Fibroblast of upper back skin (primary cell): ENCODE measurements at places on chromosomes 2 and 18.

DNA sequence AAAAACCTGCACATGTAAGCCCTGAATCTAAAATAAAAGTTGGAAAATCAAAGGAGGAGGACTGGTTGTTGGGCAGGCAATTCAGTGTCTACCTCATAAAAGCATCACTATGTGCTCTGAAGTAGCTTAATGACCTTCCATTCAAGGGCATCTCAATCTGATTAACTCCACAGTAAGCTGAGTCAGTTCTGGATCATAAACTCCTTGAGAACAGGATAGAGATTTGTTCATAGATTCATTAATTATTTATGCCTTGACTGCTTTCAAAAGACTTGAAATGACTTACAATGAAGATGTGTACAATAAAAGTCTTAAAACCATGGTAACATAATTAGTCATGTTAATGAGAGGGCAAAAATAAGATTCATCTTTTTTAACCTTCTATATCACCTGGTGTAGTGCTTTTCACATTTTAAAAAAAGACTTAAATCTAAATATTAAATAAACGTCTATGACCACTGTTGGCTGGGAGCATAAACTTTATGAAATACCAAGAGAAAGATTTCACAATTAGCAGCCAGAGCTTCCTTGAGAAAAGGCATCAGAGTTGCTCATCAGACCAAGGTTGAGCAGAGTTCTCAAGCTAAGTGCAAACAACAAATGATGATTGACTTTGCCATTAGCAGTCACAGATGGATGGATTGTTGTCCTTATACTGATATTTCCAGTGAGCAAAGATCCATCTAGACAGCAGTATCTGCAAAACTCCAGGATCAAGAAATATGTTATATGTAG, 237.3 kb upstream of the THUMPD2 start:
- no peak for DNase-seq

- no peak for DNase-seq
Observed at GRCh38 chr2:118255301-118255700, 167.0 kb downstream of the INSIG2 start.

GRCh38 chr2:70765507-70765906, 2.5 kb downstream of the ADD2 start:
- DNase-seq, result no peak

GRCh38 chr2:216987252-216987821, 127.5 kb upstream of the TNP1 start:
- peak; percentile 33 for DNase-seq

GRCh38 chr18:22018366-22018765, 151.0 kb upstream of the GATA6 start:
- DNase-seq, result no peak

DNA sequence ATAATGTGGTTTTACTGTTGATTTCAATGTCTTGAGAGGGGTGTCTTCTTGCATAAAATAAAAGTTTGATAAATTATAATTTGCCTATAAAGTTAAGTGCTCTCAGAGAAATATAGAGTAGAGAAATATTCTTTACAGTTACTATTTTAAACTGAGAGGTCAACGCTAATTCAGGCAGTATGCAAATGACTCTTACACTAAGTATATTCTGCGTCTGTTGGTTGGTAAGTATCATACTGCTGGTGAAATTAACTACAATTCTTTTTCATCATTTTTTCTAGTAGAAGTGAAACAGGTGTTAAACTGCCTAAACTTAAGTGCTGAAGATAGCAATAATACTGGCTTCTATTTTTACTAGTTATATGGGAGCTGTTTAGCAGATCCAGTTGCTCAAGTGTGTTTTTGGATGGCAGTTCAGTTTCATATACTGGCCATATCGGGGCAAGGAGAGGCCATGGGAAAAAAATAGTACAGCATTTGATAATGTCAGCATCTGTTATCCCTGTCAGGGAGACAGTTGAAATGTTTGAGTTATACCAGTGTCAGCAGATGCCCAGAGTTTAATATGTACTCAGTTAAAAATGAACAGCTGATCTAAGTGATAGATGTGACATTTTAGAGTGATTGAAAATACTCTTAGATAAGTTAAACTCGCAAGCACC, 86.2 kb downstream of the MIB1 start:
- DNase-seq, result no peak

GRCh38 chr2:35081622-35082015, 1274.0 kb upstream of the CRIM1 start:
- DNase-seq, result no peak

DNA sequence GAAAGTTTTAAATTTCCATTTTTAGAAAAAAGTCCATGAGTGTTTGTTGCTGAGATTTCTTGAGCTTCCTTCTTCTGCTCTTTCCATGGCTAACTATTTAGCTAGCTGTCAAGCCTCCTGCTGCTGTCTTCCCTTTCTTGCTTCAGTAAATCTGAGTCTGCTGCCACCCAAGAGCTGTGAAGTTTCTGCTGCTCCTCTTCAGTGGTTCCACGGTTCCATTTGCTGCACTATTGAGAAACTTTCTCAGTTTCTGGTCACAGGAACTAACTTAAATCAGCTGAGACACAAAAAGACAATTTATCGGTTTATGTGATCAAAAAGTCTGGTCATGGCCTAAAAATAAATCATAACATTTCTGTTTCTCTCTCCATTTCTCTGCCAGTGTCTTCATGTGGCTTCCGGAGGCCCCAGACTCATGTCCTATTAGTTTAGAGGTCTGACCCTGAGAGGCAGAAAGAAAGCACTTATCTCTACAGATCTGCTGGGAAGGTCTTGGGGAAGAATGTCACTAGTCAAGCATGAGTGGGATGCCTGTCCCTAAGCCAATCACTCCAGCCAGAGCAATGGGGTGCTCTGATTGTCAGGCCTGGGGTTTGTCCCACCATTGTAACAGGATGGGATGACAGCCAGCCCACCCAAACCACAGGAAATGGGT, 73.0 kb upstream of the ARL4C start:
- DNase-seq, result no peak

- DNase-seq, result peak; percentile 37
Observed at GRCh38 chr2:135925571-135925970, 49.3 kb upstream of the MCM6 start.

DNA sequence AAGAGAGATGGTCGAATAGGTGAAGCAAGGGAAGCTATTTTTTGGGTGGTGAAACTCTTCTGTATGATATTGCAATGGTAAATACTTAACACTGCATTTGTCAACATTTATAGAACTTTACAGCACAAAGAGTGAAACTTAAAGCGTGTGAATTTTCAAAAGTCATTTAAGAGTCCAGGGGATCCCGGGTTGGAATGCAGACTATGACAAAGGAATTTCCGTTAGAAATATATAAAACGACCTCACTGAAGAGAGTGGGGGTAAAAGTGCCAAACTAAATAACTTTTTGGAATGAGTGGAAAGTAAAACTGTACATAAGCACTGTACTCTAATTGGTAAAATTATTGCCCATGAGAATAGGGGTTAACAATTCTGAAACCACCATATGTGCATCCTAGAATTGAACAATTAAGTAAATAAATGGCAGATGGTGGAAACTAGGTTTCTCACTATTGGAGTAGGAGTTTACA, 191.0 kb upstream of the FN1 start:
- DNase-seq, result peak; percentile 77

GRCh38 chr2:75200140-75201096, 1.1 kb upstream of the TACR1 start:
- no peak for DNase-seq

- DNase-seq, result peak; percentile 42
Observed at GRCh38 chr2:54558188-54559005, 102.3 kb downstream of the SPTBN1 start.

- peak; percentile 57 for DNase-seq
Observed at GRCh38 chr2:237184192-237184918, 98.7 kb downstream of the COPS8 start.

DNA sequence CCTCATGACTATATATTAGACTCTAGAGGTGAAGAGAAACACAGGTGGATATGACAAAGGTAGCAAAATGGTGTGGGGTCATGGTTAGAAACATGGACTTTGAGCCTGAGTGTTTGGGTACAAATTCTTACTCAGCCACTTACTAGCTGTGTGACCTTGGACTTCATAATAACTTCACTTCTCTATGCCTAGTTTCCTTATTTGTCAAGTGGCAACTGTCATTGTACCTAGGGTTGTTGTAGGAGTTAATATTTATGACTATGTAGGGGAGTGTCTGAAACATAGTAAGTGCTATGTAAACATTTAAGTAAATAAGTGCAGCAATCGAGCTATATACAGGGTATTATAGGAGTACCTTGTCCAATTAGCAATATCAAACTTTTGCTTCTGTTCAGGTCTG, 49.7 kb upstream of the RAPH1 start:
- no peak for DNase-seq

- DNase-seq, result no peak
Observed at GRCh38 chr18:21047126-21047525, 64.5 kb downstream of the ROCK1 start.
